H1 (cell line): ENCODE measurements at places on chromosomes 2 and 18.

DNA sequence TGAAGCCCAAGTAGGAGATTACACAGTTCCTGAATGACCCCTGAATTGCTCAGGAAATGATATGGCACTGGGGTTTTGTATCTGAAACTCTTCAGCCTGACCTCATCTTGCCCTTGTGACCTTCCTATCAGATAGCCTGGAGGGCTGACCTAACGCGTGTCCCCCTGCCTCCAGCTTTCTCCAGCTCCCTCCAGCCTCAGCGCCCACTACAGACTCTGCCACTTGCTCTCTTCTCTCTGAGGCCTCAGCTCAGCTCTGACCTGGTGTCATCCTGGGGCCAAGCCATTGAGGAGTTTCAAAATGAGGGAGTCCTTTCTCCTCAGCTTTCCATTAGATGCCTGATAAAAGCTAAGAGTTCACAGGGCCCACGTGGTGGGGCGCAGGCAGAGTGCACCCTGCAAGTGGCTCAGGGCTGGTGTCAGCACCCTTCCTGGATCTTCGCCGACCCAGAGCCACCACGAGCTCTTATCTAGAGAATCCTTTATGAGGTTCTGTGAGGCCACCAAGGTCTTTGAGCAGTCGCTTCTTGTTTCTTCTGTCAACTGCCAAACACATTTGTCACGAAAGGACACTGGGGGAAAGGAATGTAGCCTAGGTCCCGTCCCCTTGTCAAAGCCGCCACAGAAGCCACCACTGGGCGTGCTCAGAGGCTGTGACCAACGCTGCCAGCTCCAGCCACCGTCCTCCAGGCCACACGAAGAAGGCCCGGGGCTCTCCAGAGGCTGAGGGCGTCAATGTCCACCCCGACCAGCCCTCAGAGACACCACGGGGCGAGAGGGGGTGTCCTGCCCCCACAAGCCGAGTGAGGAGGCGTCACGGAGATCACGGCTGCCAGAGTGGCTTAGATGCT, 131.3 kb upstream of the GPC1 start:
- H3K4me1 ChIP-seq = no peaks in the 10 kb centered on the region
- DNase-seq = no peak
- H3K4me3 ChIP-seq = no peak overlapping the region
- H3K27me3 ChIP-seq = no peaks in the 10 kb centered on the region

- H3K27ac ChIP-seq = peak overlapping the region; percentile 92
- peak; percentile 62 for DNase-seq
- H3K27me3 ChIP-seq = no peaks in the 10 kb centered on the region
These were observed 668 bp upstream of the ANKRD12 start for GRCh38 chr18:9135912-9136314.

- H3K27me3 ChIP-seq = no peaks in the 10 kb centered on the region
- DNase-seq = no peak
- H3K36me3 ChIP-seq = no peaks in the 10 kb centered on the region
These were observed 35.0 kb upstream of the AGAP1 start for GRCh38 chr2:235458839-235459273.

DNA sequence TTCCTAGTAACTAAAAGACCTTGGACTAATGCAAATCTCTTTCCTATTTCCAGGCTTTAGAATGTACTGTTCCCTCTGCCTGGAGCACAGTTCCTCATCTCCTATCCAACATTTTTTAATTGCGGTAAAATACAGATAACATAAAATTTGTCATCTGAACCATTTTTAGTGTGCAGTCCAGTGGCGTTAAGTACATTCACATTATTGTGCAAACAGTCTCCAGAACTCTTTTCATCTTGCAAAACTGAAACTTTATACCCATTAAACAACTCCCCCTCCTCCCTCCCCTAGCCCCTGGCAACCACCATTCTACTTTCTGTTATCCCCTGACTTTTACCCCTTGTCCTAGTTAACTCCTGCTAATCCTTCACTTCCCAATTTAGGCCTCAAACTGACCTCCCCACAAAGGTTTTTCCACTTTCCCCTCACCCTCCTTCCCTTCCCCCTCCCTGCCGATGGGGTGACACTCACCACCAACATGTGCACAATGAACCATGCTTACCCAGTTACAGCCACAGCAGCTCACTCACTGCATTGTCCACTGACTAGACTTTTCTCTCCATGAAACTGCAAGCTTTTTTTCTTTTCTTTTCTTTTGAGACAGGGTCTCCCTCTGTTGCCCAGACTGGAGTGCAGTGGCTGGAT, 54.8 kb downstream of the KIAA2012 start:
- no peaks in the 10 kb centered on the region for H3K27me3 ChIP-seq
- H3K4me3 ChIP-seq = no peak overlapping the region
- H3K36me3 ChIP-seq = no peaks in the 10 kb centered on the region
